ENCODE measurements at places on chromosomes 16 and 17. TPM values are rescaled to one million over a fixed set of nuclear protein-coding genes. Genes with fewer than 3 reads are reported as not detected.

SLC52A1 gene
- total RNA-seq, result 0.37 TPM

DOC2B gene
- total RNA-seq, result not detected

MYL4 gene
- total RNA-seq, result not detected

GH2 gene
- not detected for total RNA-seq

ZNF174 gene
- 5.6 TPM for total RNA-seq

JUP gene
- total RNA-seq, result 7.6 TPM

KRT14 gene
- not detected for total RNA-seq

TBX21 gene
- total RNA-seq, result 0.12 TPM

PYDC1 gene
- not detected for total RNA-seq

CPHXL2 gene
- total RNA-seq, result not detected

PYY gene
- not detected for total RNA-seq

RHBDF2 gene
- total RNA-seq, result 4.9 TPM

PROCA1 gene
- 1.7 TPM for total RNA-seq

LPO gene
- not detected for total RNA-seq

COL1A1 gene
- total RNA-seq, result 570 TPM

MEIOB gene
- total RNA-seq, result 0.50 TPM

EFNB3 gene
- total RNA-seq, result 0.12 TPM

NOD2 gene
- 0.25 TPM for total RNA-seq

C17orf50 gene
- total RNA-seq, result not detected

FOXL1 gene
- 36.7 TPM for total RNA-seq

SULT1A2 gene
- total RNA-seq, result under 0.01 TPM

CRYBA1 gene
- not detected for total RNA-seq

KRT9 gene
- not detected for total RNA-seq

ATP6V0D1 gene
- 107 TPM for total RNA-seq

BCL7C gene
- 53.5 TPM for total RNA-seq

SOCS1 gene
- 3.9 TPM for total RNA-seq

PLA2G10 gene
- not detected for total RNA-seq

DHRS7C gene
- total RNA-seq, result not detected

KRTAP9-4 gene
- not detected for total RNA-seq

KRT24 gene
- total RNA-seq, result not detected

PRSS33 gene
- not detected for total RNA-seq

SLC7A5 gene
- 41.1 TPM for total RNA-seq

All from uterine smooth muscle cell (primary cell).